ENCODE measurements at places on chromosomes 3 and 15. TPM values are rescaled to one million over a fixed set of nuclear protein-coding genes. Genes with fewer than 3 reads are reported as not detected.

- DNase-seq = no peak
Measured at GRCh38 chr15:92669432-92669831, 13.9 kb upstream of the FAM174B start.

- DNase-seq = no peak
Measured at GRCh38 chr3:123637131-123637530, 52.3 kb upstream of the HACD2 start.

- no peak for DNase-seq
Measured at GRCh38 chr3:56775445-56775837, 26.3 kb downstream of the ARHGEF3 start.

GRCh38 chr3:9137676-9138075, 111.8 kb downstream of the SRGAP3 start:
- no peak for DNase-seq

- no peak for DNase-seq
Measured at GRCh38 chr3:72340476-72341379, 507.5 kb downstream of the SHQ1 start.

GRCh38 chr15:44541282-44541958, 4.5 kb downstream of the EIF3J start:
- DNase-seq = no peak

GRCh38 chr3:188780193-188781147, 391.3 kb upstream of the TPRG1 start:
- no peak for DNase-seq

DNA sequence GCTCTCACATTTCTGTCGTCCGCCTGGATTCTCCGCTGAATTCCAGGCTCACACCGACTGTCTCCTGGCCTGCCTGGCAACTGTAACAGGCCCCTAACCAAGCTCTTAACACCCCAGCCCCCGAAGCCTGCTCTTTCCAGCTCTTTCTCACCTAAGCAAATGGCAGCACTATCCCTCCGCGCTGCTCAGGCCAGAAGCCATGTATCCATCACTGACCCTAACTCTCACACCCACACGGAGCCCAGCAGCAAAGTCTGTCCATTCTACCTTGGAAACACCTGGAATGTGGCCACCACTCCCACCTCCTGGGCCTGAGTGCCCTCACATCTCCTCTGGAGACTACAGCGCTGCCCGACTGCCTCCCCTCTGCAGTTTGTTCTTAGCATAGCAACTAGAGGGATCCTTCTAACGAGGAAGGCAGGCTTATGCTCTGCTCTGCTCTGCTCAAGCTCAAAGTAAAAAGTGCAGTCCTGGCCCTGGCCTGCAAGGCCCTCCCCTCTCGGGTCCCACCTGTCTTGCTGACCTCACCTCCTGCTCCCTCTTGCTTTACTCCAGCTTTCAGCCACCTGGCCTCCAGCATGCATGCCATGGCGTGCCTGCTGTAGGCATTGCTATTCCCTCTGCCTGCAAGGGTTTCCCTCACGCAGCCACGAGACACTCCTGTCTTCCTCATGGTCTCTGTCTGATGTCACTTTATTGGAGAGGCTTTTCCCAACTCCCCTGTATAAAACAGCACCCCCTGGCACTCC, 27.2 kb downstream of the FEM1B start:
- DNase-seq = no peak

DNA sequence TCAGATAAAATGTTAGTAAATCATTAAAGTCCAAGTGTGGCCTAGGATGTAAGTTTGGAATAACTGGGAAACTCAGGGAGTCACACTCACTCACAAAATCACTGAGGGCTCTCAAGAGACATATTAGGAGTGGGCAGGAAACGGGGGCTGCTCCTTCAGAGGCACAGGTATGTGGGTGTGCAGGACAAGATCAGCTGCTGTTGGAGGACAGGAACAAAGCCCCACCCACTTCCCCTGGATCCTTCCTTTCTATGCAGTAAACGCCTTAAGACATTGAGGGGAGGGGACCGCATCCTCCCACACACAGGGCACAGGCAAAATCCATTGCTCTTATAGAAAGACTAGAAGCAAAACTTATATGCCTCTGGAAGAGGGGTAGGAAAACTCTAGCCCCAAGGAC, 30.2 kb downstream of the TM2D3 start:
- no peak for DNase-seq

DNA sequence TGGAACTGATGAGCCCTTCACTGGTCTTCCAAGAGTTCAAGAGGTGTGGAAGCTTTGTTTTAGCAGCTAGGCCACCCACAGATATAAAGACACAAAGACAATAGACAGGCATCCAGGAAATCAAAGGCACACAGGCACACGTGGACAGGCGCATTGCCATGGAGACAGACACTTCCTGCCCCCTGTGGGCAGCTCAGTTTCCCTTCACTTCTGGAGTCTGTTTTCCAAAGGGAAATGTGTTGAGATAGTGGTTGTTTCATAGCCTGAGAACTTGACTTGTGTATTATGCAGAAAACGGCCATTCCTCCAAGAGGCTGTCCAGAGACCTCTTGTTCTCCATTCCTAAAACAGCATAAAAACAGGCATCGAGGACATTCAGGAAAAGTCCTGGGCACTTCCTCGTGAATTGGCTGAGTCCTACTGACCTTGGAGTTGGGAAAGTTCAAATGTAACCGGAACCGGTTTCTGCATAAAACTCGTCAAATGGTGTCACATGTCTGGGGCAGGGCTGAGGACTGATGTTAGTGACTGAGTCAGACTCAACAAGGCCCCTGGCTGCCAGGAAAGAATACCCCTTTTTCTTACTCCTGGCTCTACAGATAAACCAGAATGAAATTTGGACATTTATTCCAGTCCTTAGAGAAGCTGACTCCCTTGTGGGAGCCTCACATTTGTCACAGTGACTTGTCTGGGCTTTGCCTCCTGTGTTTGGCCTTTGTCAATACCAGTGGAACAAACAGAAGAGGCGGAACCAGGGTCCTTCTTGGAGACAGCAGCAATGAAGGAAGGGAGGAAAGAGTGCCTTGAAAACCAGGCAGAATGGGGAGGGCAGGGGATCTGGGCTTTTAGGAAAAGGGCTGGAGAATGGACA, 1.3 kb downstream of the ALPK3 start:
- DNase-seq = no peak

GRCh38 chr3:111895071-111895470, 36.0 kb downstream of the PHLDB2 start:
- DNase-seq = no peak

- no peak for DNase-seq
Measured at GRCh38 chr15:62847900-62848489, 194.6 kb upstream of the TPM1 start.

GRCh38 chr3:174483254-174483653, 375.9 kb upstream of the NAALADL2 start:
- no peak for DNase-seq

DNA sequence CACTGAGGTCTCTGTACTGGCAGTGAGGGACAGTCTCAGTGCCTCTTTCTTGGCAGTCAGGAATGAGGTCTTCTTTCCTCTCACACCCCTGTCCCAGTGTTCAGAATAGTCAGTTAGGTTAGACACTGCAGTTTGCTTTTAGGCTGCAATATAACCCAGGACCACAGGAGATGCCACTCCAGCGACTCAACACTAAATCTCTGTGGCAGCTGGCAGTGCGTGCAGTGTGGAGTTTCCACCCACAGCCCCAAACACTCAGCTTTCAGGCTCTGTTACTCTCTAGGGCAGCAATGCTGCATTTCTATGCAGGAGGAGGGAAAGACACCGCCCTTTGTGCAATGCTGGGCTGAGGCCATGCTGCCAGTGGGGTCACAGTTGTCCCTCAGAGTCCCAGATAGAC, 150.2 kb upstream of the SUCLG2 start:
- DNase-seq = no peak

DNA sequence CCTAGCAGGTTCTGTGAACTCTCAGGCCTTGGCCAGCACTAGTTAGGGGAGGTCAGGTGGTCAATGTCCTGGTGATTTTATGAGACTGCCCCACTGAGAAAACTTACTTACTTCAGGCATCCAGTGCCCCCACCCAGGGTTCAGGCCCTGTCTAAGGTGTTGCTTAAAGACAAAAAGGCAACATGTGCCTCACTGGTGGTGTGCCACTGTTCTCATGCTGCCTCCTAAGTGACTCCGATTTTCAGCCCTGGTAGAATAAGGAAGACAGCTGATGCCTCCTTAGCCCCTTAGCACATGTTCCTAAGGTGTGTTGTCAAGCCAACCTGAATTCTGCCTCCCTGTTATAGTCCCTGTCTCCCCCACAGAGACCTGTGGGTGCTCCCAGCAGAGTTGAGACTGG, 5.3 kb downstream of the RBM15B start:
- no peak for DNase-seq

DNA sequence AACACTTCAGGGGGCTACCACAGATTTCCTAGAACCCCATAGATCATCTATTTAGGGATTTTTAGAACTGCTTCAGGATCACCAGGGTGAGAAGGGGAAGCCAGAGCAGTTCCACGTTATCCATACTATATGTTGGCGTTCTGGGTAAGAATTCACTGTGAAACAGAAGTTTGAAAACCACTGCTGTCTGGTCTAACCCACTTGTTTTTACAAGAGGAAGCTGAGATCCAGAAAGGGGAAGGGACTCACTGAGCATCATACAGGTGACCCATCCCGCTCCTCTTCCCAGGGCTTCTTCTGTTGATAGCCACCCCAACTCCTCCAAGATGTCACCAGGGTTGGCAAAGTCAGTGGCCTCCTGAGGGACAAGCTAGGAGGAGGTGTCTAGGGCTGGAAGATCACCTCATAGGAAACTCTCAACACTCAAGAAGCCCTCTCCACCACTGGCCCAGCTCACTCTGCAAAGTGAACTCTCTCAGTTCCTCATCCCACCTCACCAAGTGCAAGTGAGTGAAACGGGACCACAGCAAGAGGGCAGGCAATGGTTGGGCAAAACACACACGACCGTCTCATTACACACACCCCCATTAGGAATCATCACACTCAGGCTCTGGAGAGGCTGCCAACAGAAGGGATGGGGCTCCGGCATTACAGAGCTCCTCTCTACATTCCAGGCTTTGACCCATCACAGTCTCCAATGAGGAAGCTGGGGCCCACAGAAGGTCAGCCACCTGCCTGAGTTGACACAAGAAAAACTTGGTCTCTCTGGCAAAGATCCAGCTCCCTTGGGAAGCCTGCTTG, 1.8 kb downstream of the DAPK2 start:
- no peak for DNase-seq

- no peak for DNase-seq
Measured at GRCh38 chr3:9147215-9147895, 102.1 kb downstream of the SRGAP3 start.

- no peak for DNase-seq
Measured at GRCh38 chr15:59491062-59491461, 53.1 kb downstream of the FAM81A start.

GRCh38 chr3:192655040-192655439, 72.3 kb downstream of the FGF12 start:
- DNase-seq = no peak

DNA sequence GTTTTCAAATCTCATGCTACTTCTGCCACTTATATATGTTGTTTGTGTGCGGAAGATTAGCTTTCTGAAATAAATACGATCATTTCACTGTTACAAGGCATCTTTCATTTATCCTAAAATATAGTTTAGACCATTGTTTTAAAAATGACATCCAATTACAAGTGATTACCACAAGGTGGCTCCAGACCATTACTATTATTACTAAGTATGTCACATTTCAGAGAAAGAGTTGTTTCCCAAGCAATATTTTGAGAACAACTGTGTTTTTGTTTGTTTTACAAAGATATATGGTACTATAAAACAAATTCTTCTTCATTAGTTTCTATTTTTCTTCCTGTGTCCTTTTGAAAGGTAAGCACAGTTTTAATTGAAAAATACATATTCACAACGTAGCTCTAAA, 136.0 kb upstream of the RAP2B start:
- DNase-seq = no peak

DNA sequence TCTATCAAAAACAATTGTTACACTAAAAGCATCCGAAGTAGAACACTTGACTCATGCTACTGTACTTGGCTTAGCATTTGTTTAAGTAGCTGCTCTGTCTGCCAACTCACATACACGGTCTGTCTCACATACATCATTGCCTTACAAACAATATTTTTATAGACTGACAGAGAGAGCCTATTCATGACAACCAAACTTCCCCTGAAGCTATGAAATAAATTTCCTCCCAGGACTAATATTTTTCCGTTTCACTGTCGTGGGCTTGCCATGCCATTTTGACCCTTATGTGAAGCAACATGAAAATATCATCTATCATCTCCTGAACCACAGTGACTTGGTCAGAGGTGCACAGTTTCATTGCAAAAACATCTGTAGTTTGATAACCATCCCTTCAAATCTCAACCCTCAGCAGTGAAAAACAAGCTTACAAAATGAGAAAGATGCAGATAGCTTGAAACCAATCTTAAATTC, 66.5 kb upstream of the PYGO1 start:
- DNase-seq = no peak

- DNase-seq = no peak
Measured at GRCh38 chr3:43080726-43081568, 24.9 kb downstream of the POMGNT2 start.

DNA sequence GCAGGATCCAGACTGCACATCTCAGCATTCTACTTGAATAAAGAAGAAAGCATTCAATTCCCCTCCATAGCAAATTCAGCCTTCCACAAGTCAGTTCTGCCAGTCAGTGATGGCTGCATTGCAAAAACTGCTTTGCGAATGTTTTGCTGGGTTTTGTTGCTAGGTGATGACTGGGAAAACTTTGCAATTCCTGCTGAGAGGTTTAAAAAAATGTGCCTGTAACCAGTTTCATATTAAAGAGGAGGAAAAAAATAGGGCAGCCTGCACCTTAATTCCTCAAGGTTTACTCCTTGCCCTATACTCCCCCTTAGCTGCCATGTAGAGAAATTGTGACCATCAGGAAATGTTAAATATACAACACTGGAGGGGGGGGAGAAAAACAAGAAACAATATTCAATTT, 225.6 kb upstream of the ATP11B start:
- DNase-seq = peak; percentile 3

DNA sequence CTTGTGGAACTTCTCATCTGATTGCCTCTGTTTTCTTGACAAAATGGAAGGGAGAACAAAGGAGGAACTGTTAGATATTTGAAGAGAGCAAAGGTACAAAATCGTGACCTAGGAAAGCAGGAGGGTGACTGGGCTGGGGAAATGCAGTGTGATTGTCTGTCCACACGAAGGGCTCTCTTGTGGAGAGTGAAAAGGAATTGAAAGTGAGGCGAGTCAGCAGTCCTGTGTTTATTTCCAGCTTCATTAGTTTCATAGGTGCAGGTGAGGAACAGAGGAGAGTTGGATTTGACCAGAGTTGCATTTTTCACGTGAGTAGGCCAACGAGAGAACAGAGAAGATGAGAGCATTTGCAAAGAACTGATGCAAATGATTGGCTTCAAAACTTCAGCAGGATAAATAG, 336.4 kb upstream of the SATB1 start:
- no peak for DNase-seq

The CNTN6 gene
- 0.03 TPM for polyA plus RNA-seq

The PDIA3 gene
- polyA plus RNA-seq = 159 TPM

The ZNF860 gene
- polyA plus RNA-seq = 2.4 TPM

The ZNF80 gene
- polyA plus RNA-seq = 0.04 TPM

The USF3 gene
- polyA plus RNA-seq = 5.3 TPM

The XCR1 gene
- 0.77 TPM for polyA plus RNA-seq

The KLHL40 gene
- polyA plus RNA-seq = 0.06 TPM

All from urinary bladder (tissue), 4 donors.